ENCODE measurements at places on chromosomes 6 and 20.

GRCh38 chr6:11085758-11086435 lies 7.7 kb upstream of the SMIM13 start:
- no peak for DNase-seq

GRCh38 chr6:157455731-157456523 lies 74.9 kb downstream of the ZDHHC14 start:
- no peak for DNase-seq

- DNase-seq = no peak
These were observed 41.4 kb downstream of the SCAND1 start for GRCh38 chr20:35912881-35913280.

GRCh38 chr6:15745781-15746180 lies 83.0 kb upstream of the DTNBP1 start:
- no peak for DNase-seq

GRCh38 chr20:25245461-25245860 lies 2.4 kb upstream of the PYGB start:
- no peak for DNase-seq

DNA sequence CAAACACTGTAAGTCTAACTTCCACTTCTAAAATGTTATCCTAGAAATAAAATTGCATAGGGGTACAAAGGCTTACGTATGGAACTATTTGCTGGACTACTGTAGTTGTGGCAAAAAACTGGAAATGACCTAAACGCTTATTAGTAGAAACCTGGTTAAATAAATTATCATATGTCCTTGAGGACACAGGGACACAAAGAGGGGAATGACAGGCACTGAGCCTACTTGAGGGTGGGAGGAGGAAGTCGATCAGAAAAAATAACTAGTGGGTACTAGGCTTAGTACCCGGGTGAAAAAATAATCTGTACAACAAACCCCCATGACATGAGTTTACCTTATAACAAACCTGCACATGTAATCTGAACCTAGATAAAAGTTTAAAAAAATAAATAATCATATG lies 28.4 kb downstream of the BCAS1 start:
- no peak for DNase-seq

GRCh38 chr20:23018941-23019340 lies 16.2 kb upstream of the SSTR4 start:
- DNase-seq = no peak

DNA sequence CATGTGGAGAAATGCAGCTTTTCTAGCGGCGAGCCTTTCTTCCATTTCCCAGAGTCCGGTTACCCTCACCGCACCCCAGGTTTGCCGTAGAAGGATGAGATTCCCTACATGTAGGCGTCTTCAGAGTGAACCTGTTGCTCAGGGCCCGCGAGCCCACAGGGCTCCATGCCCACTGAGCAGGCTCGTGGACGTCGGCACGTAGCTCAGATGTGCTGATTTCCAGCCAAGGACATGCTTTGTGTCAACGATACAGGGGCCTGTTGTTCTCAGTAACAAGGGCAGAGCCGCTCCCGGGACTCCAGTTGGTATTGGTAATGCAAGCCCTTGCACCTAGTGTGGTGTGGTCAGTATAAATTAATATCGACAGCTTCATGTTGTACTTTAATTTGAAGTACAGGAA lies 159.6 kb downstream of the MTHFD1L start:
- no peak for DNase-seq

DNA sequence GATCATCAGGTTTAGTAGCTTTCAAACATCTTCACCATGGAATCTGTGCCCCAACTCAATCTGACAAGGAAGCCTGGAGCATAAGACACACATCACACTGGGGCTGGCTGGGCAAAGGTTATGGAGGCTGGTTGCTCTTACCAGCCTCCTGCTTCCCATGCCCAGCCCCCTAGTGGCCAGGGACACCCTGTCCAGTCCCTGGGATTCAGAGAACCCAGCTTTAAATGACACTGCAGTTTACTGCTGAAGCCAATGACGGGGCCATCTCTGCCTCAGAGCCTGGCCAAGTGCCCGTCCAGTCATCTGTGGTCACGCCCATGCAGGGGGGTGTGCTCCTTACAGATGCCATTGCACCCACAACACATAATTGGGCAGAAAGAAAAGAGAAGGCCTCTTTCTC lies 272.9 kb downstream of the SMOC2 start:
- peak; percentile 30 for DNase-seq

GRCh38 chr20:63351811-63352591 lies 9.1 kb downstream of the CHRNA4 start:
- peak; percentile 75 for DNase-seq

DNA sequence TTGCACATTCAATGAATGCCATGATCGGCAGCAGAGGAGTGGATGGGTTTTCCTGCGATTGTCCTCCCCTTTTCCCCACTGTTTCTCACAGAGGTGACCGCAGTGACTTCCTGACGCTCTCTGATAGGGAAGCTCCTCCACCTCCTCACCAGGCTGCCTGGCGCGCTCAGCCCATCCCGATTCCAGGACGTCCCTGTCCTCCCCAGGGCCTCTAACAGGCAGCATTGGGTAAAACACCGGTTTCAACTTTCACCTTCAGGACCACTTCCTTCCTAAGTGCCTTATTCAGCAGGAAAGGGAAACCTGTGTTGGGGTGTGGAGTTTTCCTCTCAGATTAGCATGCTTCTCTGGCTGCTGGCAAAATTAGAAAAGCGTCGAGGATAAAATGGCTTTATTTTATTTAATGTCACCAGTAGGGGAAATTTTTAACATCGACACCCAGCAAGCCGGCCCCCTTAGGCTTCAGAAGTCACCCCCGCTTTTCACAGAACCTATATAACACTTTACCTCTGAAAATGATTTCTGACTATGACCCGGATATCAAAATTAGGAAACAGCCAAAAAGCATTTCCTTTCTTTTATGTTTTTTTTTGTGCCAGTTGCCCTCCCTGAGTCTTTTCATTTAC lies 570.4 kb upstream of the GJE1 start:
- DNase-seq = peak; percentile 76

DNA sequence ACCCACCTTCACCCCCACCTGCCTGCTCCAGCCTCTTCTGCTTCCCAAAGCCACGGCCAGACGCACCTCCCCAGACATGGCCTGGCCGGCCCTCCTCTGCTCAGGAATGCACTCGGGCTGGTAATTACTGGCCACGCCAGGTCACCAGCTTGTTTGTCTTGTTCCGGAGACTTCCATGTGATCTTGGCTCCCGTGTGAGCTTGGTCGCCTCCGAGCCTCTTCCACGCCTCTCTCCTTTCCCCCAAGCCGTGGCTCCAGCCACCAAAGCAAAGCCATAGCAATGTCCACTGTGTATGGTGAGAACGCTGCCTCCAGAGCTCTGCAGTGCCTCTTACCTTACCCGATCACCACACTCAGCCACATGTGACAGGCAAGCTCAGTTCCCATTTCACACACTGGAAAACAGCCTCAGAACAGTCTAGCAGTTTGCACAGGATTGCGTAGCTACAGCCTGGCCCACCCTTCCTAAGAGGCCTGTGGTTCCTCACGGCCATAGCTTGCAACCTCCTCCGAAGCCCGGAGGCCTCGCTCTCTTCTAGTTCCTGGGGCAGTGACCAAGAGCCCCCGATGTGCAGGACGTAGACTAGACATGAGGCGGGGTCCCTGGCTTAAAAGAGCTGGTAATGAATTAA lies 48.1 kb upstream of the AFDN start:
- DNase-seq = peak; percentile 78

- DNase-seq = peak; percentile 37
These were observed 85.5 kb upstream of the RPS6KA2 start for GRCh38 chr6:166712286-166713228.
